ENCODE measurements at places on chromosomes 6 and 20.
A peak's percentile ranks its signal among the peaks of the same experiment; 100 is the strongest.

- no peak for DNase-seq
These were observed 11.7 kb downstream of the HCK start for GRCh38 chr20:32063695-32064094.

DNA sequence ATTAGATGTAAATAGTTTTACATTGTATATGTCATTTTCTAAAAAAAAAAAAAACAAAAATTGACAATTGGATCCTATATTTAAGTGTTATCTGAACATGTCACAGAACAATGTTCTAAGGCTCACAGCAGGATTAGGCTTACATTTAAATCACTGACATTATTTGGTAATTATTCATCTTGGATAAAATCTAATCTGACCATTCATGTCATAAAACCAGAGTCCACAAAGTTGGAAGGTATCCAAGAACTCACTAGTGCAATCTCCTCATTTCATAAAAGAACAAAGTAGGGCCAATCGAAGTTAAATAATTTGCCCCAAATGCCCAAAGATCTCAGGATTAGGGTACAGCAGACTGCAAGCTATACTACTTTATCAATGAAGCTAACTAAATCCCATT is 73.0 kb downstream of the PDSS2 start:
- DNase-seq = no peak

DNA sequence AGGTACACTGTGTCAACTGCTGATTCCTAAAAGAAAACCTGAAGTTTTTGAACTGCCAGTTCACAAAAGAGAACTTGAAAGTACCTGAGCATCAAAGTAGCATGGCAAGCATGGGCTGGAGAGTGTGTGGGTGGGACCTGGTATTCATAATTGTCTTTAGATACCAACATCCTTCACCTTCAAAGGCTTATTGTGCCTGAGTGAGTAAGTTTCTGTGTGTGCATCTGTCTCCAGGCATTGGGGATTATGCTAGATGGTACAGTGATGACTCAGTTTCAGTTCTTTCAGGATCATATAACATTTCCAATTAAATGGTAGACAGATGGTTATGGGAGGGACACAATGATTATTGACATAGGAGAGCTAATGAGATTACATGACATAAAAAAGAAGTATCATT is 238.5 kb downstream of the ZFAND3 start:
- peak; percentile 97 for DNase-seq

GRCh38 chr6:24257282-24257681 is 100.6 kb downstream of the DCDC2 start:
- peak; percentile 93 for DNase-seq

- no peak for DNase-seq
These were observed 433.7 kb downstream of the MAFB start for GRCh38 chr20:40255365-40255764.

DNA sequence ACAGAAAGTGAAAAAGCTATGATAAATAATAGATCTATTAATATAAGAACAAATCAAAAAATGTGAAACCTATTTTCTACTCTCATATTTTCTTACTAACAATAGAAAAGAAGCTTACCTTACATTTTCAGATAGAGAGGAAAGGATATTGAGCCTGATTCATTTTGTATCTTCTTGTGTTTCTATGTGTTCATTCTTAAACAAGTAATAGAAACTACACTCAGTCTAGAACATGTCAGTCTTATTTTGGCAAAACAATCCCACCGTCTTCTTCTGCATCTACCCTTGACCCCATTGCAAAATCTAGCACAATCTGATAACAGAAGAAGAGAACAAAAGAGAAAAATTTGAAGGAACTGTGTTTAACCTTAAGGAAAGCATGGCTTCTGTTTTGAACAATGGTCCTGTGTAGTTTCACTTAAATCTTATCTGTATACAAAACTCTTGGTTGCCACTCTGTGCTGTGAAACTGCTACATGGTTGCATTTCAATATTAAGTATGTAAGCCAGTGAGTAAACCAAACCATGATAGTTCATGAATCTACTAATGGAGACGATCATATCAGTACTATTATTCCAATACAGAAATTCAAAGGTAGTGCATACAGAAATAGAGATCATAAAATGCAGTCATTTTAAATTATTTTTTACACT is 69.5 kb upstream of the LGSN start:
- DNase-seq = no peak

GRCh38 chr6:87700397-87701343 is 1.4 kb downstream of the AKIRIN2 start:
- DNase-seq = peak; percentile 75

DNA sequence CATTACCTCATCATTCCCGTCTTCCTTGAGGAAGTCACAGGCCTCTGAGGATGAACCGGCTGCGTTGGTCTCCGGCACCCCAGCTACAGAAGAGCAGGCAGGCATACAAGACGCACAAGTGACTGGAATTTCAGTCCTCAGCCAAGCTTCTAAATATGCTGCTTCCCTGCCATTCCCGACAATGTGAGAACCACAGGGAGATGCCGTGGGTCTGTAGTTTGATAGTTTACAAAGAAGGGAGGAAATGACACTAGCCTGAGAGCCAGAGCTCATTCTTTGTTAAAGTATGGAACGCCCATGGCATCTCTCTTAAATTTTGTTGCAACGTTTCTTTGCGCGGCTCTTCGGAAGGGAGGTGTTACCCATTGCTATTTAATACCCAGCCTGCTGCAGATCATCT is 25.7 kb downstream of the HEBP2 start:
- DNase-seq = no peak

DNA sequence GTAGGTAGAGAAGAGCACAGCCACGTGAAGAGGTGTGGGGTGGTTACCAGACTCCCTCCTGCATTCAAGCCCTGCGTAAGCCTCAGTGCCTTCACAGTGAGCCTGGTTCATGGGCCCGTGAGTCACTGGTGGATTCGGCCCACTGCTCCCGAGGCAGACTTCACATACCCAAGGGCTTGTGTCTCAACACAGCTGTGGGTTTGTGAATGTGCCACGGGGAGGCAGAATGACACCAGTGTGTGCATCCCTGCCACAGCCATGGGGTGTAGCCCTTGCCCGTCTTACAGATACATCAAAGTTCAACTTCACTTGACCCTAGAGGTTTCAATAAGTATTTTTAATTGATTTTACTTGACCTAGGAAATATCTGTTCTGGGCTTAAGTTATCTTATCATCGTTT is 108.5 kb downstream of the MAP3K4 start:
- no peak for DNase-seq

GRCh38 chr20:59405226-59406200 is 105.1 kb downstream of the EDN3 start:
- DNase-seq = peak; percentile 24

GRCh38 chr6:28981431-28981832 is 23.7 kb downstream of the ZNF311 start:
- peak; percentile 87 for DNase-seq

GRCh38 chr6:138017166-138017757 is 90.0 kb downstream of the PERP start:
- DNase-seq = no peak

DNA sequence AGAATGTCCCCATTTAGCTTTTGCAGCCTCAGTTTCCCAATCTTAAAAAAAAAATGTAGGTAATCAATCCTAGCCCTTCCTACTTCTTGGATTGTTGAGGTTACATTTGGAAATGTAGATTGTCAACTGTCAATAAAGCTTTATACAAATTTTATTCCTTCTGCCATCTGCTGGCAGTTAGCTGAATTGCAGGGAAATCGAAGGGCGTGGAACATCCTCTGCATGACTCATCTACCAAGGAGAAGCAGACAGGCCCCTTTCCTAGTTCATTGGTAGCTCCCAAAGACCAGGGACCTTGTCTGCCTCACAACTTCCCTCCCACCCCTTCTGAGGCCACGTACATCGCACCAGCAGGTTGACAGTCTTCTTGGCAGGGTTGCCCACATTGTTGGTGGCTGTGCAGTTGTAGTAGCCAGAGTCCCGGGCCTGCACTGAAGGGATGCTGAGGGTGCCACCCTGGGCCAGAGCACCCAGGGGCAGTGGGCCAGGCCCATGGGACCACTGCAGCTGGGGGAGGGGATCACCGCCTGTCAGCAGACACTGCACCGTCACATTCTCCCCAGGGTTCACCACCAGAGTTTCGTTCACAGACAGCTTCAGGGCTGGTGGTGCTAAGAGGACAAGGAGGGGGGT is 43.6 kb downstream of the MDGA1 start:
- peak; percentile 34 for DNase-seq

DNA sequence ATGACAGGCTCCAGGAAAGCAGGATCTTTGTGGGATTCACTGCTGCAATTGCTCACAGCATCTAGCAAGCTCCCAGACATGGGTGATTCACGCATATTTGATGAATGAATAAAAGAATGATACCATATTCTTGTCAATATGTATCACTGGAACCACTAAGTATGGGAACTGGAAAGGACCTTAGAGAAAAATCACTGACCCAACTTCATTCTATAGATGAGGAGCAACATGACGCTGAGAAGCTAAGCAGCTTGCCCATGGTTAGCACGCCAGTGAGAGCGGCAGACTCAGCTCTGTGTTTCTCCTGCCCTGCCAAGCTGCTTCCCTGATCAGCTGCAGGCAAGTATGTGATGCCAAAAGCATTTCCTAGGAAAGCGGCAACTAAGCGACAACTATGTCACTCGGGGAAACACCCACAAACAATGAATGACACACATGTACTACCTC is 66.8 kb downstream of the PPP1R3G start:
- DNase-seq = no peak

- no peak for DNase-seq
These were observed 50.7 kb upstream of the TPD52L1 start for GRCh38 chr6:125102891-125103290.

DNA sequence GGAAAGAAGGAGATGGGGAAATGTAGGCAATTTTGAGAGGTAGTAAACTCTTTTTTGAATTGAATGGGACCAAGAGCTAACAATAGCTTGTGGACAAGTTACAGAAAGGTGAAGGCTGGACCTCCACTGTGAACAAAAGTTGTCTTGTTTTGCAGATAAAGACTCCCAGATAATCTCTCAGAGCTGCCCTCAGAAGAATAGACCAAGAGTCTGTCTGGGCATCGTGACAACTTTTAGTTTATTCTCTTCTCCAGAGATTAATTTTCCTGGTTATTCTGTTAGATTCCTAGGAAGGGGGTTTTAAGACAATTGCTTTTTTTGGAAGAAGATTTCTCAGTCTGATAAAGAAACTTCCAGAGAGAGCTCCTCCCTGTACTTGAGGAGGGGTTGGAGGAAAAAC is 161.9 kb downstream of the COL19A1 start:
- no peak for DNase-seq
